Fibroblast of mammary gland (primary cell): ENCODE measurements at places on chromosomes 1 and 21.

GRCh38 chr1:27915082-27915575 is 19.7 kb upstream of the SMPDL3B start:
- DNase-seq: no peak

- no peak for DNase-seq
Measured at GRCh38 chr1:85047144-85047471, 1.2 kb downstream of the MCOLN3 start.

DNA sequence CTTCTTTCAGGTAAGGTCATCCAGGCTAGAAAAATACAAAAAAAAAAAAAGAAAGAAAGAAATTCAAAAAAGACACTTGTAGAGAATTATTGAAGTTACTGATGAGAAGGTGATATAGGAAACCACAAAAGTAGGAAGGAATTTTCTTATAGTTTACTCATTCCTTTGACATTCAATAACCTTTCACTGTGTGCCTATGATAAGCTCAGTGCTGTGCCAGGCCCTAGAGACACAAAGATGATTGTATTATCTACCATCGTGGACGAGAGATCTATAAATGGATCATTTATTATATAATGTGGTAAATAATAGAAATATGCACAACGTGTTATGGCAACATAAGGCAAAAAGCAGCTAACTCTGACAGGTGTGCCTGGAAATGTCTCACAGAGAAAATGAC is 109.6 kb upstream of the NGF start:
- no peak for DNase-seq

DNA sequence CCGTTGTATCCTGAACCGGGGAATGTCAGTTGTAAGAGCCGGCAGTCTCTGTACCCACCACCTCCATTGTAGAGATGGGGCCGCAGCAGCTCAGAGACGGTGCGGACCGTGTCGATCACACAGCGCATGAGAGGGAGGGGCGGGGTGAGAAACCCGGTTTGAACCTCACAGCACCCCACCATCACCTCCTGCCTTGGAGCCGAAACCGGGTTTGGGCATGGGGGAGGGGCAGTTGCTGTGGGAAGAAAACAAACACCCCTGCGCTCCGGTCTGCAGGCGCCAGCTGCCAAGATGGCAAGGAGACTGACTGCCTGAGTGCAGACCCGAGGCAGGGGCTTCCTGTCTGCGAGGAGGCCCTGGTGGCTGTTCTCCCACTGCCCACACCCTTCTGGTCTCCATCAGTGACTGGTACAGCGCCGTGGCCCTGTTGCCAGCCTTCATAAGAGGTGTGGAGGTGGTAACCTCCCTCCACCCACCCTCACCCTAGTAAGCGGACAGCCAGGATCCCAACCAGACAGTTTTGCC is 69.2 kb upstream of the SSBP3 start:
- no peak for DNase-seq

DNA sequence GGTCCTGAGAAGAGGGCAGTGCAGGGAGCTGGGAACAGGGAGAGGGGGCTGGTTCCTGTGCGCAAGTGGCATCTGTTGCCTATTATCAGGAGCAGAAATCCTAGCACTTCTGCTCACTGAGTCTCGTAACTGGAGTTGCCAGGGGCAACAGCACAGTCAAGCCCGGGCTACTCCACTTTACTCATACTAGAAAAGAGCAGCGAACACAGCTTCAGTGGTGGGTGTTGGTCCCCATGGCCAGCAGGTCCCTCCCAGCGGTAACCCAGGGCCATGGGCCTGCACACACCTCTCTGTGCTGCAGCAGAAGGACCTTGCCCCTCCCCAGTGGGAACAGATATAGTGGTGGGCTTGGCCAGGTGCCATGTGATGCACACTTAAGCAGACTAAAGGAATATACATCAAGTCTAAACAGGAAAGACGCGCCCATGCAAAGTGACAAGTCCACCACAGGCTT is 8.5 kb downstream of the PYCR2 start:
- no peak for DNase-seq

- DNase-seq: no peak
Measured at GRCh38 chr1:61187352-61188086, 105.2 kb downstream of the NFIA start.

DNA sequence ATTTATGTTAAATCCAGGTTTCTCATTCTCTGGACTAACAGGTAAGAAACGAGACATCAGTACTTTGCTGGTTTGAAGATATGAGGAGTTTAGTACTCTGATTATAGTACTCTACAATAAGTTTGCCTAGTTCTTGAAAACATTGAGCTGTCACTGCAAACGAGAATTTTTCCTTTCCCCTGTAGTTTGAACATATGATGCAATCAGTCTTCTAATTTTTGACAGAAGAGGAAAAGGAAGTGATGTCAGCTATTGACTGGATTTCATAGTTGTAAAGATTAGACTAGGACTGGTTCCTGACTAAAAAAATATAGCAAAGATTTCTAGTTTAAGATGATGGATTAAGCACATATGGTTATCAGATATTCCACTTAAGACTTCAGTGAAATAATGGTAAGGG is 461.9 kb downstream of the LRRIQ3 start:
- no peak for DNase-seq

- peak; percentile 59 for DNase-seq
Measured at GRCh38 chr1:178847396-178847849, 23.5 kb downstream of the ANGPTL1 start.

DNA sequence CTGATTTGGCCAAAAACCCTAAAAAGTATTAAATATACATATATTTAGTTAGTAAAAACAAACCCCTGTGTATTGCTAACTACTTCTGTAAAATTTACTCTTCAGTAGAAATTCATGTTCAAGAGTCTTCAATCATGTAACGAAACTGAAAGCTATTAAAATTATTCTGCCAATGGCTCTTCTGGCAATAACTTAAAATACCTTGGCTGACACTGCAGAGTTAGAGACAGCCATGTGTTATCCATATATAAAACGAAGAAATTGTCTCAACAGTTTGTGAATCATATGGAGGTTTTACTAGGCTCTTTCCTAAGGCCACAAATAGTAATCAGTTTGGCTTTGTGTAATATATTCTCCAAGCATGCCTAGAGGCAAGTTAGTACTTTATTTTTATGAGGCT is 357.2 kb downstream of the COL11A1 start:
- no peak for DNase-seq

GRCh38 chr1:67300561-67300960 is 7.1 kb upstream of the IL12RB2 start:
- no peak for DNase-seq

GRCh38 chr21:33075128-33075527 is 5.2 kb downstream of the OLIG1 start:
- no peak for DNase-seq

- DNase-seq: peak; percentile 35
Measured at GRCh38 chr1:22780696-22781095, 70.1 kb downstream of the EPHB2 start.
